ENCODE measurements at places on chromosomes 6 and 20.
A peak's percentile ranks its signal among the peaks of the same experiment; 100 is the strongest.

GRCh38 chr20:17759449-17759848, 59.7 kb downstream of the BANF2 start:
- DNase-seq: no peak

- DNase-seq: no peak
Measured at GRCh38 chr20:42961771-42962170, 227.9 kb downstream of the PTPRT start.

DNA sequence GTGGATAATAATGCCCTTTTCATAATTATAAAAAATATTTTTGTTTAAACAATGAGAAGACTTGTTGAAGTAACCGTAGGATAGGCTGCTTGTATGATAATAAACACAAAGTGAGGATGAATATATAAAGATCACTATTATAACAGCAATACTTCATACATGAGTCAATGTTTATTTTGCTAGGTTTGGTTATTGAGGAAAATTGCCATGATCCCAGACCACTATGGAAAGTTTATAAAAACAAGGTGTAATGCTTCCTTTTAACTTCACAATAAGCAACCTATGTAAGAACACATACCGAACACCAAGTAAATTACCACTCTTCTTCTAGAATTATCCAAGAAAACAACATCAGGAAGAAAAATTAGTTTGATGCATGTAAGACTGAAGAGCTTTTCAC, 495.3 kb upstream of the RNF217 start:
- DNase-seq: no peak

DNA sequence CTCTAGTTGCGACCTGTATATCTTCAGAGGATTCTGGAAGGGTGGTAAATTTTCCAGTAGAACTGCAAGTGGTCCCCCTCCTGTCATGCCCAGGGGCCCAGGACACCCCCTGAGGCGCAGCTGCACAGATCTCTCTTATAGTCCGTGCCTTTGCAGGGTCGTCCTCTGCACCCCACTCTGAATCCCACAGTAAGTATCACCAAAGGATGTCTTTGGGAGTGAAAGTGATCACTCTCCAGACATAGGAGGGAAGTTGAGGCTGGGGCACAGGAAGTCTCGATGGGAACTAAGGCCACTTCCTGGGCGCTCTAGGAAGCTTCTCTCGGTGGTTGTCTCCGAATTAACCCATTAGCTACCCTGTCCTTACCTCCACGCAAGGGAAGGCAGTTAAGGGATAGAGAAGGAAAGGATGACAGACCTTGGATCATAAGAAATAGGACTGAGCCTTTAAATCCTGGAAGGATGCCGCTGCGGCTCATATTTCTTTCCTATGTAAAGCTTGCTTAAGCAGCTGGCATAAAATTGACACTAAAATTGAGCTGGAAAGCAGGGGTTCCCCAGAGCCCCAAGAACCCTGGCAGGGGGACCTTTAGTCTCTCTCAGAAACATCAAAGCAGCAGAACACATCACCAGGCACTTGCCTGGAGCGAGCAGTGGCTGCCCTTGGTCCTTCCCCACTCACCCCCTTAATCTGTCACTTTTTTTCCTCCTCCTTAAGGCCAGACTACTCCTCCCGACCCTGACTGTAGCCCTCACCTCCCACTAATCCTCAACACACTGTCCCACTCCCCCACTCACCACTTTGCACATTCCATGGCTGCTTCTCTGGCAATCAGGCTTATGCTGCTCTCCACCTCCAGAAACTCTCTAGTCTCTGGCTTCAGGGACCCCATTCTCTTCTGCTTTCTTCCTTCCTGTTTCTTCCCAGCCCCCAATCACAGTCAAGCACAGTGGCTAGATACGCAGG, at the start of gene ZKSCAN4:
ZKSCAN4 (minus strand) TSS at position 261 of the 967 bp plus-strand sequence. CDS start 289 bp downstream, outside the sequence.
- peak; percentile 79 for DNase-seq

- DNase-seq: no peak
Measured at GRCh38 chr6:91678679-91679446, 1092.0 kb upstream of the MAP3K7 start.

- DNase-seq: no peak
Measured at GRCh38 chr6:90421666-90422065, 125.0 kb upstream of the BACH2 start.

DNA sequence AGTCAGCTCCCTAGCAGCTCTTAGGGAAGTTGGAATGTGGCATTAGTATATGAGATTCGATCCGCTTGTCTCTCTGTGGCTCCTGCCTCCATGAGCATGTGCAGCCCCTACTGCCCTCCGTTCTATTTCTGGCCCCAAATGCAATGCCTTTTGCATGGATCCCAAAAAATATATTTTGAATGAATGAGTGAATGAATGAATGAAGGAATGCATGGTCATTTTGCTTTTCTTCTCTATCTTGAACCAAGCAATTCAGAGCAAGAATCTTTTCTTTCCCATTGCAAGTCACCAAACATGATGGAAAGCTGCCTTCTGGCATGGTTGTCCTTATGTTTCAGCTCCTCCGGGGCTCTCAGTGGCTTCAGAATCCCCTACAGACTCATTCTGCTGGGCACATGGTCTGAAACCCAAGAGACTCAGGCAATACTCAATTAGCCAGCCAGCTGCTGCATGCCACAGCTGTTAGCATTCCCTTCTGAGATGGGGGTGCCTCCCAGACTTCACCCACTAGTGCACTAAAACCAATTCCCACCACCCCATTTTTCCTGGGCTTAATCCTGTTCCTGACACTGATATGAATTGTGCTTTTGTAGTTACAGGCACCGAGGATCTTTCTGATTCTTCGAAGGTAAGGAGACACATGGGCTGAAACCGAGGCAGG, 2.6 kb upstream of the IYD start:
- no peak for DNase-seq

DNA sequence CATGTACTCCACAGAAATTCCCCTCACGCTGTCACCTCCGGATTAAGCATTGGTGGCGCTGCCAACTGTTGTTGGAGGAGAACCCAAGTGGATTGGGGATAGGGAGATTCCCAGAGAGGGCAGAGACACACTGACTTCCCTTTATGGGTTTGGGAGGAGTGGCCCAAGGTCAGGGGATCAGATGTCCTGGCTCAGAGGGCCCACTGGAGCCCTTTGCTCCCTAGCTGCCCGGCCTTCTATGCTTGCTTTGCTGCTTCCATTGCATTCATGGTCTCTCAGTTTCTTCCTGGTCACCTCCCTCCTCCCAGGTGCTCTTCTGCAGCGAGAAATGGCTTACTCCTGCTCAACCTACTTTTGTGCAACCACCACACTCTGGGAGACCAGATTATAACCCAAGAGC, 14.3 kb downstream of the CUL9 start:
- no peak for DNase-seq

GRCh38 chr6:14734416-14735340, 511.2 kb upstream of the JARID2 start:
- peak; percentile 23 for DNase-seq

GRCh38 chr6:131231891-131232290, 96.6 kb downstream of the AKAP7 start:
- no peak for DNase-seq
